ENCODE measurements at places on chromosomes 5 and 9.

- no peak for DNase-seq
Measured at GRCh38 chr5:38921174-38921573, 75.4 kb downstream of the OSMR start.

DNA sequence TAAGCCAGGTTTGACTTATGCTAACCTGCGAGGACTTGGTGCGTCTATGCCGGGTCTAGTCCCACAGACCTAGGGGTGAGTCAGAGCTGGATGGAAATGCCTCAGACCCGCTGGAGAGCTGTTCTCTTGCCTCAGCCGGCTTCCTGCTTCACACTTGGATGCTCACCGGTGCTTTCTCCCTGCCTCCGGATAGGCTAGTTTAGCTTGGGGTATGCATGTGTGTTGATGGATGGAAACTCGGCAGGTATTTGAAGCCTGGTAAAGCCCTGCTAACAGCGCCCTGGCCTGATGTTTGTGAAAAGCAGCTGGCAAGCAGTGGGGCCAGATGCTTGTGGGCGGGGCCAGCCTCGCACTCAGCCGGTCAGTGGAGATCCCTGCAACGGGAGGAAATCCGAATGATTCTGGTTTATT, 29.3 kb downstream of the PRRC2B start:
- DNase-seq = no peak

DNA sequence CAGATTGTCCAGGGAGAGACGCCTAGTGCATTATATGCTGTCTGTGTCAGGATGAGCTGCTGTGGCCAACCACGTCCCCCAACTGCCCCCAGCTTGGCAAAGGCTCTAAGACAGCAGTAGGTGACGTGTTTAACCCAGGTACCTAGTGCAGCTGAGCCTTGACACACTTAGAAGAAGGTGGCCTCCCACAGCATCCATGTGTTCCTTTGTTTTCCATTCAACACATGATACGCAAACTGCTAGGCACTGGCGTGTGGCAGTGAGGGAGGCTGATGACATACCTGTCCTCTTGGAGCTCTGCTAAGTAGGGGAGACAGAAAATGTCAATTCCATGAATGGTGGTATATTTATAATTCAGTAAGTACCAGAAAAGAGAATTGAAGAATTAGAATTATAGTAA, 291.7 kb downstream of the NR3C1 start:
- no peak for DNase-seq

- DNase-seq = no peak
Measured at GRCh38 chr5:159452480-159453167, 122.3 kb upstream of the IL12B start.

- no peak for DNase-seq
Measured at GRCh38 chr5:17665836-17666235, 31.6 kb downstream of the TAF11L14 start.

GRCh38 chr5:1325870-1326531, 18.9 kb downstream of the CLPTM1L start:
- no peak for DNase-seq

DNA sequence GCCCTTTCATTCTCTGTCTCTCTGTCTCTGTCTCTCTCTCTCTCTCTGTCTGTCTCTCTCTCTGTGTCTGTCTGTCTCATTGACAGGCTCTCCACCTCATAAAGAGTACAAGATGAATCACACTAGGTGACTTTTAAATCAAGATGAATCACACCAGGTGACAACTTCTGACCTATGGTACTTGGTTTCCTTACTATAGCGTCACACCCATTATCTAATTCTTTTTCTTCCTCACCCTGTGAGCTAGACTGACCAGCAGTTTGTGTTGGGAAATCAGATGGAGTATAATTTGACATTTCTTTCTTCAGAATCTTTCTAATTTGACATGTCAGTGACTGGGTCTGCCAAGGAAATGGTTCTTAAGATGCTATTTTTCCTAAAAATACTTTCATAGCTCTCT, 232.9 kb downstream of the ARRDC3 start:
- DNase-seq = no peak

DNA sequence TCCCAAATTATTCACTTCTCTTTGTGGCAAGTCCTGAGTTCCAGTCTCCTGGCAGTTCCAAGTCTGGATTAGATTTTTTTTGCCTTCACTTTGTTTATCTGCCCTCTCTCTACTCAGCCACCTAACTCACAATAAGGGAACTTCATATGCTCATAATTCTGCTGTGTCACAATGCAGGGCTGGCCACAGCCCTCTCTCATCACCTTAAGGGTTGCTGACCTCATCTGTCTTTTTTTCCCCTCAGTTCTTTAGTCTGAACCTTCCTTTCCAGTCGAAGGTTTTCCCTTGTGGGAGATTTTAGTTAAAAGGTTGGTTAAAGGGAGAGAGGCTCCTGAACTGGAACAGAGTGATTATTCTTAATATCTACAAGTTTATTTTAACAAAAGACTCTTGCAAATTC, 4.1 kb downstream of the BAG1 start:
- no peak for DNase-seq

DNA sequence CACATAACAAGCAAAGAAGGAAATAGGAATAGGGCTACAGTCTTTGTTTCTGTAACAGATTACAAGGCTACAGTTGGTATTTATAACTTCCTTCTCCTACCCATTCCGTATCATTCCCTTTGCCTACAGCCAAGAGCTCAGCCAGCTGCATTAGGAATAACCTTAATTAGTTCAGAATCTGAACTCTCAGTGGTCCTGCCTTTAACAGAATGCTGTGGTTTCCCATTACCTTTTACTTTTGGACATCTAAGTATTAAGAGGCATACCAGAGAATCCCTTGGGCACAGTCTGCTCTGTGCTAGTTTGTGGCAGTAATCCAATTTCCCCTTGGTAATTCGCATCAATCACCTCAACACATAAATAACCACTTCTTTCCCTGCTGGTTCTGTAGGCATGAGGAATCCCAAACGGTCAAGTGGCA, 44.2 kb downstream of the PKD2L2 start:
- DNase-seq = no peak

GRCh38 chr5:125655156-125655555, 768.1 kb upstream of the GRAMD2B start:
- no peak for DNase-seq

- no peak for DNase-seq
Measured at GRCh38 chr5:56671571-56671970, 143.8 kb upstream of the MAP3K1 start.

DNA sequence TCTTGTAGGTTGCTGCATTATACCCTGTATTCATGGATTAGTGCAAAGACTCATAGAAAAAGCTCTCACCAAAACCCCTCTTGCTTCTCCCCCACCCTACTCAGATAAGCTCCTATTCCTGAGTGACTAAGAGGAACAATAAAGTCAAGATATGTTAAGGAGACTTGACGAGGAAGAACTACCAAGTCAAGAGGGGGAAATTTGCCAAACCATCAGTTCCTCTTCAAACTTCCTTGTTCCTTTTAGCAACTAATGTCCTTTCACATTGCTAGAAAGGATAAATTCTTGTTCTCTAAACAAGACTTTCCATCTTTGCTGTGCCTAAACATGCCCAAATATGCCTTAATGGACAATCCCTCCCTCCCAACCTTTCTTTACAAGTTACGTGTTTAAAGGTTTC, 27.0 kb downstream of the CNOT8 start:
- DNase-seq = no peak

DNA sequence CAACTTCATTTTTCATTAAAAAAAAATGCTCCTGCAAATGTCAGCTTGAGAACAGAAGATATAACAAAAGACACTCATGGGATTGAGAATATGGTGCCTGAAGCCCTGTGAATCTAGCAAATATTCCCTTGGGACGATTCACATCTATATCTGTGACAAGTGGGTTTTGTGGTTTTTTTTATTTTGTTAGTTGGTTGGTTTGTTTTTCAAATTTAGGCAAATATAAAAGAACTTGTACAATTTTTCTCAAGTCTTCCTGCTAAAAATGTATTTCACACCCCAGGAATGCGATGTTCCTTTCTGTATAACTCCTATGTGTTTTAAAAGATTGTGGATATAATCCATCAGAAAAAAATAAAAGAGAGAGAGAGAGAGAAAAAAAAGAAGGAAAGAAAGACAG, 1061.8 kb upstream of the ARRDC3 start:
- no peak for DNase-seq

GRCh38 chr5:119212676-119213075, 141.8 kb downstream of the DMXL1 start:
- DNase-seq = no peak

DNA sequence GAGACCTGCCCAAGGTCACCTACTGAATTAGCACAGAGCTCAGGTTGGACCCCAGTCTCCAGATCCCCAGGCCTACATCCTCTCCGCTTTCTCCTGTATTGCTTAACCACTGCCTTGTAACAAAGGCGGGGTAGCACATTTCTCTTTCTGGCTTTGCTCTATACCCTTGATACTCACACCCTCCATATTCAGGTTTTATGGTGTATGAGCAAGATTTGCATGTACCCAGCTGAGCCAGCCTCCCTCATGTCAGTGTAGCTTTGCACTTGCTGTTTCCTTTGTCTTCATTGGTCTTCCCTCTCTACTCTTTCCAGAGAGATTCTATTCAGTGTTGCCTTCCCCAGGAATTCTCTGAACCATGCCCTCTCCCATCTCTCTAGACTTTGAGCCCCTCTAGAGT, 19.6 kb upstream of the ZCCHC7 start:
- no peak for DNase-seq

DNA sequence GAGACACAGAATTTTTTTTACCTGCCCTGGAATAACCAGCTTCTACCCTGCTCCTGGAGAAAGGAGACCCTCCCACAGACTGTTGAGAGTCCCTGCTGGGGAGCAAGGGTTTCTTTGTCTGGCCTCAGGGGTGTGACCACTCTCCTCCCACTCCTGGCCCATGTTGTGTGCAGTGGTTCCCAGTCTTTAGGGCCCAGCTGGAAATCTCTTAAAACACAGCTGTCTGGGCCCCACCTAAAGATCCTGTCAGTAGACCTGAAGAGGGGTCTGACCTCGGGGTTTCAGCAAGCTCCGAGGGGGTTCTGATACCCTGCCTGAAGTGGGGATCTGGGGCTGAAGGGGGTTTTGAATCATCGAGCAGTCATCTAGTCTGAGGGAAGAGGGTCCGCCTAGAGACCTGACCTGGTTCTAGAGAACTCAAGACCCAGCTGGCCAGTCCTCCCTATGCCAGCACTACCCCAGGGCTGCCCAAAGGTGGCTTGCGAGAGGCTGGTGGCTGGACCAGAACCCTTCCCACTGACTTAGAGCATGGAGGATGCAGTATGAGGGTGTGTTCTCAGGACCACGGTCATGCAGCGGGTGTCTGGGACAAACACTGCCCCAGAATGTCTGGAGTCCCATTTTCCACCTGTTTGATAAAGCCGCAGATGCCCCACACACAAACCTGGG, 8.1 kb upstream of the UNC5A start:
- DNase-seq = no peak

DNA sequence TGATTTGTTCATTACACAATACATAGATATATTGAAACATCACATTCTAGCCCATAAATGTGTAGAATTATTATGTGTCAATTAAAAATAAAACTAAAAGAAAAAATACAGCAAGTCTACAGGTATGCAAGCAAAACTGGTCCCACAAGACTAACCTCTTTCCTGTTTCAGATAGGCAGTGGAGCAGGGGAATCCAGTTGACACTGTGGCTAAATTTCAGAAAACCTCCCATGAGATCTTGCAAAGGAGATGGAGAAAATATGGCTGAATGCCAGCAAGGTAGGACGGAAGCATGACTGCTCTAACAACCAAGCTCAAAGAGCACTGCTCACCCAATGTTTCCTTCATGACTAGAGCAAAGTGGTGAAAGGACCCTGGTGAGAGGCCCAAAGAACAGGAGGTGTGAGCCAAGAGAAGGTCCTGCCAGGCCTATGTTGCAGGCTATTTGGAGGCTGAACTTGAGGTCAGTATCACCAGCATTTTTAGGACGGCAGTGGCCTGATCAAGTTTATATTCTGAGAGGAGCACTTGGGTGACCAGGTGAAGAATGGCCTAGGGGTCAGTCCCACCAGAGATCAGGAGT, 1.1 kb upstream of the SH3TC2 start:
- no peak for DNase-seq

DNA sequence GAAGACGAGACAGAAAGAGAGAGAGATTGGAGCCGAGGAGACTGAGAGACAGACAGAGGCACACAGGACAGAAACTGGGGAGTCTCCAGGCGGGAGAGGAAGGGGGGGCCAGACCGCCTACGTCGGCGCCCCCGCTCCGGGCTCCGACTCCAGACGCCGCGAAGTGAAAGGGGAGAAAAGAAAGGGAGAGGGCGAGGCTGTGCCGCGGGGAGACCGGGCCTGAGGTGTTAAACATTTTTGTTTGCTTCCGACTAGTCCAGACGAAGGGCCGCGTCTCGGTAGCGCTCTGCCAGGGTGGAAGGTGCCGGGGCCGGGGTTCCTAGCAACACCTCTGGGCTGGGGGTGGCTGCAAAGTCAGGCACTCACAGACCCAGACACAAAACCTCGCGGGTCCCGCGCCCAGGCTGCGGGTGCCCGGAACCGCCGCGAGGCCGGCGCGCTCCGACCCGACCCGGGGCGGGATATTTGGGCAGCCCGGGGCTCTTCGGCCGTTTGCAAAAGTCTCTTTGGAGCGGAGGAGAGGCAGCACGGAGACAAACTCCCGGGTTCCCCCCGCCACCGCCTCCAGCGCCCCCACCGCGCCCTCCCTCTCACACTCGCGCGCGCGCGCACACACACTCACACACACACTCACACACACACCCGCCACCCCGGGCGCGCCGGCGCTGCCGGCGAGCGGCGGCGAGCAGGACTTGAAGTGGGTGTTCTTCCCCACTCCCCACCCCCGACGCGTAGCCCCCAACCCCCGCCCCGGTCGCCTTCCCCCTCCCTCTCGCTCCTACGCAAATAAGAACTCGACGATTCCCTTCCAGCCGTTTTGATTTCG, 626 bp upstream of the FST start:
- no peak for DNase-seq

DNA sequence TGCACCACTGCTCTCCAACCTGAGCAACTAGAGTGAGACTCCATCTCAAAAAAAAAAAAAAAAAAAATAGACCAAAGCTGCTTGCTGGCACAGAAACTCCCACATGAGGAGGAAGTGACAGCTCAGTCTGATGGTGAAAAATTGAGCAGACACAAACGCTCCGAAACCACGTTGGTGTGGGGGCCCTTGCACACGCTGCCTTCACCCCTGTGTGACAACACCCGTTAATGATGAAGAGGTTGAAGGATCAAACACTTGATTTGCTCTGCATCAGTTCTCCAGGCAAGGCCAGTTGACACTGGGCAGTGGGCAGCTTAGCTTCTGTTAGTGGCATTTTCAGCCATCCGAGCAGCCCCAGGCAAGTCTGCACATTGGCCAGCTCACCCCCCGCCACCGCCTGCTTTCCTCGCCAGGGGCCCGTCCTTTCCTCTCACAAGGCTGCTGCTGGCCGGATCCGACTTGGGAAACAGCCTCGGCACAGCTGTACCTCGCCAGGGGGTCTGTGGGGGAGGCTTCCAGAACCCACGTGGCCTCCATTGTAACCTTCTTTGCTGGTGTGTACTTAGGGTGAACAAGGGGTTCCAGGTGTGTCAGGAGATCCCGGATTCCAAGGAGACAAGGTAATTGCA, 79.8 kb downstream of the COL27A1 start:
- no peak for DNase-seq

Measured in stimulated activated CD4-positive, alpha-beta T cell treated with anti-CD3 and anti-CD28 coated beads, Interleukin-1b, Interleukin-23, amount 100 ng/mL, for 1 hour (primary cell).